ENCODE measurements at places on chromosomes 1 and 21. TPM values are rescaled to one million over a fixed set of nuclear protein-coding genes. Genes with fewer than 3 reads are reported as not detected.

The NCMAP gene
- 0.84 TPM for total RNA-seq

The MAP7D1 gene
- 71.8 TPM for total RNA-seq

The SPATA46 gene
- not detected for total RNA-seq

The LCE6A gene
- total RNA-seq: not detected

The CD1B gene
- total RNA-seq: not detected

The SELE gene
- not detected for total RNA-seq

The HSPB7 gene
- 0.27 TPM for total RNA-seq

The DNASE2B gene
- 0.42 TPM for total RNA-seq

The GPR52 gene
- total RNA-seq: 0.34 TPM

DNA sequence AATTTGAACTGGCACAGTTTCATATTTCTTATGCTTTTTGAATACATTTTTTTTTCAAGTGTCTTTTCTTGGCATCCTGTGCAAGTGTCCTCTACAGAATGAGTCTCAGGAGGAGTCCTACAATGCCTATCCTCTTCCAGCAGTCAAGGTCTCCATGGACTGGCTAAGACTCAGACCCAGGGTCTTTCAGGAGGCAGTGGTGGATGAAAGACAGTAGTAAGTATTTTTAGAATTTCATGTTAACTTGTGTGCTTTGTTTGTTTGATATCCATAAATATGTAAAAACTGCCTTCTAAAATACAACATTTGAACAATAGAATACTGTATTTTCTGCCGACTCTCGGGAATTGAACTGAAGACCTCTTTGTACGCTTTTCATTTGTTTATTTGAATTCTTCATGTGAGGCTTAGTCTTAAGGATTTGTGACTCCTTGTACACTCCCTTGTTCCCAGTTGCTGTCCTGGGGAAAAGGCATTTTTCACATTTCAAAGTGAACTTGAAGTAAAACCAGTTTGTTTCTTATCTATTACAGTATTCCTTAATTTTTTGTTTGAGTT lies 56.6 kb downstream of the NCF2 start:
- no peak overlapping the region for H3K27ac ChIP-seq
- no peaks in the 10 kb centered on the region for H3K27me3 ChIP-seq
- DNase-seq: no peak
- no peaks in the 10 kb centered on the region for H3K4me1 ChIP-seq
- H3K36me3 ChIP-seq: peaks cover 23% of the 10 kb centered on the region

DNA sequence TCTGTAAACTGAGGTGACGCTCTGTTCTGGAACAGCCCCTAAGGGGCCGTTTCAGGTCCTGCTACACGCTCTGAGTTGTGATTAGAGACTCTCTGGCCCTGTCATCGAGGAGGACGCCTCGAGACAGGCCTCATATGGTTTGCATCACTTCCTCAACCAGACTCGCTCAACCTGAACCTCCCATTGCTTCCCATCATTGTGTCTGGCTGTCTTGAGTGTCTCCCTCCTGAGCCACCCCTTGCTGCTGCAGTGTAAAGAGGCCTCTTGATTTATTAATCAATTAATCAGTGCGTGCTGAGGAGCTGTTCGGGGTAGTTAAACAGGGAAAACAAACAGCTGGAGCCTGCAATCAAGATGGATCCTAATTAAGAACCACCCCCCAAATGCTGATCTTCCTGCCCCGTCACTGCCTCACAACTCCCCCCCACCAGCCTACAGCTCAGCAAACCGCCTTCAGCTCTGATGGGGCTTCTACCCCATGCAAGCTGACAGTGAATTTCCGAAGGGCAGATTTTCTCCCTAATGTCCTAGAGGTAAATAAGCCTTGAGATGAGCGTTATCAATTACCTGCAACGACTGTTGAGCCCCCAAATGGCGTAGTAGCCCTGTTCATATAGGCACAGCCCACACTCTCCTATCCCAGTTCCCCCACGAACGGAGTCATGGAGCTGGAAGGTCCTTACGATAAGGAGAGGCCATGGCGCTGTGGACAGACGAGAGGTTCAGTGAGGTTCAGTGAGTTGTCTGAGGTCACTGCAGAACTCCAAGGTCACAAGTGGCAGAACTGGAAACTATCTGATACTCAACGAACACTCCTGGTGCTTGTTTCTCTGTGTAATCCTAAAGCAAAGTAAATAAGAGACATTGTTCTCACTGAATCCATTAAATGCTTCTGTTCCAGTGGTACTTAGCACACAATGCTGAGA lies 210.6 kb downstream of the KIF26B start:
- H3K27ac ChIP-seq: no peak overlapping the region
- no peak overlapping the region for H3K4me3 ChIP-seq
- 0 out of 2 replicates have a peak, but pooled peaks cover 3% of the 10 kb centered on the region for H3K27me3 ChIP-seq
- no peaks in the 10 kb centered on the region for H3K36me3 ChIP-seq
- no peaks in the 10 kb centered on the region for H3K4me1 ChIP-seq

DNA sequence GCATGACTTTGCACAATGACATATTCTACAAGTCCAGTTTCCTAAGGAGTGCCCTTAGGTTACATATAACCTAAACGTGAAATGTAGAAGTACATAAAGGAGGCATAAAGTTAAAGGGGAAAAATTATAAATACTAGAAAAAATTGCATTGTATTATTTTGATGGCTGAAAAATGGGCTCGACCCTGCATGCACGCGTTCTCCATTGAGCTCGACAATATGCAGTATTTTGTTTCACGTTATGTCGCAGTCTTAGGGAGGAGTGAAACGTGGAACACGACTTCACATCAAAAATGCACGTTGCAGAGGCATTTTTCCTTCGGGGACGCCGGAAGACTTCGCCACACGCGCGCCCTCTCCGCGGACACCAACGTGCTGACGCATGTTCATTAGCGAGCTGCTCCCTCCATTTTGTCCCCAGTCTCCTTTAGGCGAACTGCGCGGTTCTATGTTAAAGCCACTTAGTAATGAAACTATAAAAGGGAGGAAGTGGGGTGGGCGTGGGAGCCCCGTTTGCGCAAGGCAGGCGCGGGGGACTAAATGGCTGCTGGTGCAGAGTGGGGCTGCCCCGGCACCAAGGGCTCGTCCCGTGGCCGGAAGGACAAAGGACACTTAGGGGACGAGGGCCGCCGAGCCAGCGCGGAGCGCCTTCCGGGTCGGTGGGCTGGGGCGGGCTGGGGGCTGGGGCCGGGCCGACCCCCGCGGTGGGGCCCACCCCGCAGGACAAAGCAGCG lies 749 bp upstream of the COX20 start:
- peaks cover 4% of the 10 kb centered on the region for H3K36me3 ChIP-seq
- peaks cover 18% of the 10 kb centered on the region for H3K4me1 ChIP-seq
- no peaks in the 10 kb centered on the region for H3K27me3 ChIP-seq
- peak overlapping the region; percentile 88 for H3K4me3 ChIP-seq

- H3K27ac ChIP-seq: no peak overlapping the region
- no peaks in the 10 kb centered on the region for H3K36me3 ChIP-seq
- no peak for DNase-seq
- H3K4me3 ChIP-seq: no peak overlapping the region
These were observed 120.8 kb downstream of the LMO4 start for GRCh38 chr1:87449348-87449963.

DNA sequence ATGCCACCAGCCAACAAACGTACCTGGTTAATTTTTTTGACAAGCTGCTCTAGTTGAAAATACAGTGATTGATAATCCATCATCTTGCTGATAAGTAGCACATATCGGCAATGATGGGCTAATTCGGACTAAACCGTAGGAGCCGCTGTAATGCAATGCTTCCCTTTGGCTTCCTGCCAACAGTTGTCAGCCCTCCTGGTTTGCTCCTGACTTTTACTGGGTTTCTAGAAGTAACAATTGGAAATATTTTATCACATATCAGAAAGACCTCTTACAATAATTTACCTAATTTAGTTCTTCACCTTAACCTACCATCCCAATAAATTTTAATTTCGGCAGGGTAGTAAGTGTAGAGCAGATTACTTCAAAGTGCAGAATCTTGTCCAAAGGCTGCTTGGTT lies 148.5 kb downstream of the DHRS3 start:
- no peak overlapping the region for H3K4me3 ChIP-seq
- H3K36me3 ChIP-seq: no peaks in the 10 kb centered on the region
- H3K27ac ChIP-seq: peak overlapping the region; percentile 47
- H3K27me3 ChIP-seq: no peaks in the 10 kb centered on the region
- peaks cover 30% of the 10 kb centered on the region for H3K4me1 ChIP-seq
